Nucleus accumbens (tissue), 56 donors: ENCODE measurements at places on chromosomes 3 and 15.
A peak's percentile ranks its signal among the peaks of the same experiment; 100 is the strongest.

DNA sequence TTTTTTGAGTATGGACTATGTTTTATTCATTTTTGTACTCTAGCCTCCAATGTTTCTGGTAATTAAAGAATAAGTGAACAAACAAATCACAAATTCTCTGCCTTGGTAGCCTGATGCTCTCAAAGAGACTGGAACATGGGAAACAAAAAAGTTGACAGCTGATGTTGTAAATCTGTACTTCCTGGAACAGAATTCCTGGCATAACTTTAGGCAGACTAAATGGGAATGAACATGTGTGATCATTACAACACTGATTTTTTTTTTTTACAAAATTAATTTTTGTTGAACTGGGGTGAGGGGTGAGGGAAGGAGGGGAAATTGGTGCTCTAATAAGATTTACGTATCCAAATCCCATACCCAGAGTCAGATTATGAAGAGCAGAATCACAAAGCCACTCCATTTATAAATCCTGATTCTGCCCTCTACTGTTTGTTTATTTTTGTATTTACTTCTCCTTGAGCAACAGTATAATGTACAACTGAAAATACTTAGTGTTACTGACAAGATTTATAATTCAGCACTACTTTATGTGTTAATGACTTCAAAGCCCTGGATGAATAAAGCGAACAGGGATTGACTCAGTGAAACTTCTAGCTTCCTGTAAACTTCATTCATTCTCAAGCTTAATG lies 165.0 kb downstream of the FRMD5 start:
- no peak for DNase-seq

- DNase-seq = no peak
Measured at GRCh38 chr15:71804695-71805470, 5.5 kb upstream of the NR2E3 start.

GRCh38 chr3:29381595-29381994 lies 100.7 kb downstream of the RBMS3 start:
- DNase-seq = no peak

- DNase-seq = no peak
Measured at GRCh38 chr15:62636823-62637573, 405.5 kb upstream of the TPM1 start.

GRCh38 chr15:29418178-29418577 lies 148.6 kb upstream of the NSMCE3 start:
- DNase-seq = no peak

DNA sequence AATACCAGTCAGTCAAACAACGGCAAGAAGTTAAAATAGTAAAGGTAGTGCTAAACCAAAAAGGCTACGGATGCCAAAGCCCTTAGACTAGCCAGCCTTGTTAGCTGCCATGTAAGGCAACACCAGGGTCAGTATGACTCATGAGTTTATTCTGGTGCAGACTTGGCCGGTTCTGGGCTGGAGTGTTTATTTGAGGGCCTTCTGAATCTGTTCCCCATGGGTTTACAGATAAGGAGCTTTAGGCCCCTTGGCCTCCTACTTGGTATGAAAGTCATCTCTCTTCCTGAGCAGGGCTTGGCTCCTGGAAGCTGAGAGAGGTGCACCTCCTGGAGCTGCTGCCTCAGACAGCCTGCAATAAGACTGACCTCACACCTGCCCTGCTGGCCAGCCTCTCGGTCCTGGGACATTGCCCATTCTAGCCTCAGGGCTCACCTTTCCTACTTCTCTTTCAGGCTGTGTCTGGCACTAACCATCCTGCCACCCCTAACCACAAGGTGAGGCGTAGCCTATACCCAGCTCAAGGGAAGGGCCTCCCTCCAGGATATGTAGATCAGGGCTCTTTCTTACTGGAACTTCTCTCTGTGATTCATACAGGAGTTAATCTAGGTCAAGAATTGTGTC lies 10.4 kb upstream of the RTP1 start:
- no peak for DNase-seq

DNA sequence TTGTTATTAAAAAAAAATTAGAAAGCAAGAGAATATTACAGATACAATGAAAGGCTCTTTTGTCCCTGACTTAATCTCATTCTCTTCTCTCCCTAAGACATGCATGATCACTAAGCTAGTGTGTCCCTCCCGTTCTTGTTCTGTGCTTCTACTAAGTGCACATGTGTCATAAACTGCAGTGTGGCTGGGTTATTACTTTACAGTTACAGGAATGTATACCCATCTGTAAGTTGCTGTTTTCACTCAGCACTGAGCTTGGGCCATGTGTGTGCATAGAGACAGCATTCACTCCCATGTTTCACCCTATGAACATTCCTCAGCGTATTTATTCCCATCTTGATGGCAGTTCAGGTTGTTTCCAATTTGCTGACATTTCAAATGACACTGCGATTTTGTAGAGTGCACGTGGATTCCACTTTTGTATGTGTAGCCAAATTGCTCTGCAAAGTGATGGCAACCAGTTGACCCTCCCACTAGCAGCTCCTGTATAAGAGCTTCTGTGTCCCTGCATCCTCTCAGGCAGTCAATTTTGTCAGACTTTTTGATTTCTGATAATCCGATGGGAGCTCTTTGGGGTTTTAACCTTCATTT lies 145.8 kb upstream of the UBE2E1 start:
- no peak for DNase-seq

DNA sequence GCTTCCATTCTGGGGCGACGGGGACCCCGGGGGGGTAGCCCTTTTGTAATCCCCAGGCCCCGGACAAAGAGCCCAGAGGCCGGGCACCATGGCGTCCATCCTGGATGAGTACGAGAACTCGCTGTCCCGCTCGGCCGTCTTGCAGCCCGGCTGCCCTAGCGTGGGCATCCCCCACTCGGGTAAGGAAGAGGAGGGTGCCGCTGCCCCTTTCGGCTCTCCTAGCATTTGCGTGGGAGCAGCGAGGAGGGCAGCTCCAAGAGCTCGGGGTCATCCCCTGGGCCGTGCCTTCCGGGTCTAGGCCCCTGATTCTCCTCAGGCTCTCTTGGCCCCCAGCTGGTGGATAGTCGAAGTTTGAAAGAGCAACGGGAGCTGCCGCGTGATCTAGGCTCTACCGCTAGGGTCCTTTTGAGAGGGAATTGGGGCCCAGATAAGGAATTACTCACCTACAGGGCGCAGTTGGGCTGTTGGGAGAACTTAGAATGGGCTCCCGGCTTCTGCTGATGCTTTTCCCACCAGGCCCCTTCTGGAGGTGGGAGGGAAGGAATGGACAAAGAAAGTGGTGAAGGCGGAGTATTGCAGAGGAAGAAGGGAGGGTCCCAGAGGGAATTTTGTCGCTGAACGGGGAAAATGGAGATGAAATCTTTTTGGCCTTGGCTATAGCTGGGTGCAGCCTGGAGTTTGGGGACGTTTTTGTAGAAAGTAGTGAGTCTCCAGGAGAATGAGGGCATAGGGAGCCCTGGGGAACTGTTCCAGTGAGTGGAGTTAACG lies 615 bp downstream of the VPS18 start:
- DNase-seq = peak; percentile 47

GRCh38 chr3:19173945-19174344 lies 25.6 kb downstream of the KCNH8 start:
- no peak for DNase-seq

DNA sequence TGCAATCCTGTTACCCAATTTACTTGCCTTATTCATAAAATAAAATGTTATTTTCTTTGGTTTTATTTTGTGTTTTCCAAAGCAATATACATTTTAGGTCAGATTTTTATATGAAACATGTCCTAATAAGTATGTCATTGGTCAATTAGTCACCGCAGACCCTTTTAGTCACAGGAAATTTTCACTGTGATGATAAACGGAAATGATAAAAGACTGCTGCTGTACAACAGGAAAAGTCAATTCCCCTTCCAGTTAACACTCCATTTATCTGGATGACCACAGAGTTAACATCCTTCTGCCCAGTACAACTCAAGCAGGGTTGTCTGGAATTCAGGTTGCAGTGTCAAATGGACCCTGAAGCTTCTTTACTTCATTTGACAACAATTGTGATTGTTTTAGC lies 175.2 kb downstream of the LSAMP start:
- no peak for DNase-seq

DNA sequence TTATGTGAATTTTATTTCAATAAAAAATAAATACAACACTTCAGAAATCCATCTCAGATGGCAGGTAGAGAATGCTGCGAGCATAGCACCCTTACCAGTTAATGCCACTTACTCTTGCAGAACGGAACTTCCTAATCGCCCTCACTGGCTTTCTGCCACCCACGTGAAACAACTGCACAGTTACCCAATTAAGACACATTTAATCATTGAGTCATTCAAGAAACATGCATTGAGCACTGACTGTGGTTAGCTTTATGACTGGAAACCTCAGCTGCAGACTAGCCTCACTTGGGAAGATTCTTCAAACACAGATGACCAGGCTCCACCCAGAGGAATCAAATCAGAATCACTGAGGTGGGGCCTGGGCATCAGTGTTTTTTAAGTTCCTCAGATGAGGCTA lies 5.6 kb upstream of the MFGE8 start:
- DNase-seq = no peak

- DNase-seq = no peak
Measured at GRCh38 chr15:101138913-101139880, 112.7 kb downstream of the CHSY1 start.

DNA sequence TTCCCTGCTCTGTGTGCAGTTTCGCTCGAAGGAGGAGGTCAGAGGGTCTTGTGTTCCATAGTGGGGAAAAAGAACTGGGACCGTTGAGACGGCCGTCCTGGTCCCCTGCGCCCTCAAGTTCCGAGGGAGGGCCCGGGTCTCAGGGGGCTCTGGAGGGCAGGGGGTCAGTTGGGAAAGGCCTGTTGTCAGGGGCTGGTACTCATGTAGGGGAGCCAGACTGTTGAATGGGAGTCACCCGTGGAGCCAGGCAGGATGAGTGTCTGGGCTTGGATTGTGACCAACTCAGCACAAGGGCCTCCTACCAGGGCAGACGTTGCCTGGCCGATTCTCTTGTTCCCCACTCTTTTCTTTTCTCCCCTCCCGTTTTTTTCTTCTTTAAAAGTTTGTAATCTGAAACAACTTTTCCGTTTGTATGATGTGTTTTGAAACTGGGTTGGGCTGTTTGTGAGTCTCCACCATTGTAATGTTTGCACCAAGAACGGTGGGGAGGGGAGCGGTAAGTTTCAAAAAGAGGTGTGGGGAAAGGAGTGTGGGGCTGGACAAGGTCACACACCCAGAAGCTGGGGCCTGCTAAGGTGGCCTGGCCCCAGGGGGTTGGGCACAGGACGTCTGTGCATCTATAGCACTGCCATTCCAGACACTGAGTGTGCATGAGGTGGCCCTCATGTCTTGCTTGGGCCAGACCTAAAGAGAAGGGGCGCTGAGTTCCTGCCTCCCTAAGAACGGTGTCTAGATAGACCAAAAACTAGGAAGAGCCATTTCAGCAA lies 1.1 kb downstream of the CMTM7 start:
- no peak for DNase-seq

- DNase-seq = no peak
Measured at GRCh38 chr3:41963823-41964222, 1.9 kb upstream of the ULK4 start.

DNA sequence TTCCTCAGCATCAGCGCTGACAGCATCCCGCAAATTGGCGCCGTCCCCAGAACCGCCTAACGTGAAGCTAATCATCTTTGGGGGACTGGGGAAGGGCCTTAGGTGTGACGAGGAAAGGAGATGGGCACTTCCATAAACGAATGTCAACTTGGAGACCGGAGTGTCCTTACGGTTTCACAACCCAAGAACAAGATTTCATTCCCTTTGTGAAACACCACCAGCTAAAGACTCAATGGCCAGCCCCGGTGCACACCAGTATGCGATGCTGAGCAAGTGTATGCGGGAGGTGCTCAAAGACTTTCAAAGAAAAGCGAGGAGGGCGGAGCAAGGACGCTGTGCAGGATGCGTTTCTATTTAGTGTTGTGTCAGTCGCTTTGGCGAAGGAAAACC lies 759 bp upstream of the TTBK2 start:
- peak; percentile 58 for DNase-seq

DNA sequence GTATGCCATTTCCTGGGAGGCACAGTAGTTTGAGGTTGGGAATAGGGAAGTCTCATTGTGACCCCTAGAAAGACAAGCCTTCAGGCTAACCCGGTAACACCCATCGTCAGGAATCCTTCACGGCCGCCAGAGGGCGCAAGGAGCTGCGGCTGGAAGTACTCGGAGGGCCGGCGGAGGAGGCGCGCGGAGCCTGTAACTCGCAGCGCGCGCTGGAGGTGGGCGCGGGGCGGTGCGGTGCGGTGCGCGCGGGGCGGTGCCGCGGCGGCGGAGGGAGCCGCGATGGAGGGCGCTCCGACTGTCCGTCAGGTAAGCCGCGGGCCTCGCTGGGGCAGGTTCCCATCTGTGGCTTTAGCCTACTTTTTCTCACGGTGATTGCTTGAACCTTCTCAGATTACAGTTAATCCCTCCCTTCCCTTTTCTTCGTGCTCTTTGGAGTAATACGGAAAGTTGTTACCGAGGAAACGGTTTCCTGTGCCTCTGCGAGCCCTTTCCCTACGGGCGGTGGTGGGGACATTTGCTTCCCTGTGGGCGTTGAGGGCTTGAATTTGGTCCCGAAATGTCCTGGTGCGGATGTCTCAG lies at the start of gene GRAMD1C:
TSS of gene GRAMD1C (plus strand) at position 158 of the 579 bp plus-strand sequence. CDS start at position 280, 122 bp downstream.
- DNase-seq = peak; percentile 42

GRCh38 chr15:37756407-37756806 lies 178.0 kb upstream of the TMCO5A start:
- no peak for DNase-seq

DNA sequence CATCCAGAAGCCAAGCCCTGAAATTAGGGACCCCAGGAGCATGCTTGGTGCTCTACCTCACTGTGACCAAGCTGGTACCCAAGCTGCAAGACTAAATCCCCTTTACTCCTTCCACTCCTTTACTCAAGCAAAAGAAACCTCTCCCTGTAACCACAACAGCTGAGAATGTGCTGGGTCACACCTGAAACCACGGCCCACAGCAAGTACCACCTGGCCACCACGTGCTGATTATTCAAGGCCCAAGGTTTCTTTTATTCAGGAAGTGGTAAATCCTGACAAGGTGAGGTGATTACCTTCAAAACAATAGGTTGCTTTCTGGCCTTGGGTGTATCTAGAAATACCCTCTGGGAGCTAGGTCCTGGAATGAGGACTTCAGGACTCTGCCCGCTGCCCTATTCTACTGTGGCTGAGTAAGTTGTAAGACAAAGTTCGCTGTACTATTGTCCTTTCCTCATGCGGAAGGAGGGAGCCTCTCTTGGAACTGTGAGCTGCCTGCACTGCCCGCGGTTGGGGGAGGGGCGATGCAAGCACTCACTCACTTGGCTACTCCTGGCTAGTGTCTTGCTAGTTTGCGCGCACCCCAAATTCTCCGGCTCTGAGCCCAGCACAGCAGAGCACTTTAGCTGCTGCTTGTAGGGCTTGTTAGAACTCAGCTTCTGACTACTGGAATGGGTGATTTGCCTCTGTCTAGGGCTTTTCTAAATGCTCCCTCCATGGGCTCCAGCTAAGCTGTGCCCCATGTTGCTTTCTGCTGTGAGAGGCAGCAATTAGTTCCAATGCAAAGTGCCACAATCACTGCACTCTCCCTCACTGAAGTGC lies 487.1 kb upstream of the CNTN3 start:
- DNase-seq = no peak

GRCh38 chr3:174532776-174533175 lies 326.4 kb upstream of the NAALADL2 start:
- DNase-seq = no peak

- no peak for DNase-seq
Measured at GRCh38 chr3:195752546-195753331, 32.0 kb downstream of the MUC20 start.

- DNase-seq = no peak
Measured at GRCh38 chr3:23981136-23981535, 36.0 kb downstream of the NR1D2 start.
